ENCODE measurements at places on chromosomes 4 and X.

- no peak for DNase-seq
Measured at GRCh38 chr4:6085691-6086628, 67.7 kb upstream of the C4orf50 start.

DNA sequence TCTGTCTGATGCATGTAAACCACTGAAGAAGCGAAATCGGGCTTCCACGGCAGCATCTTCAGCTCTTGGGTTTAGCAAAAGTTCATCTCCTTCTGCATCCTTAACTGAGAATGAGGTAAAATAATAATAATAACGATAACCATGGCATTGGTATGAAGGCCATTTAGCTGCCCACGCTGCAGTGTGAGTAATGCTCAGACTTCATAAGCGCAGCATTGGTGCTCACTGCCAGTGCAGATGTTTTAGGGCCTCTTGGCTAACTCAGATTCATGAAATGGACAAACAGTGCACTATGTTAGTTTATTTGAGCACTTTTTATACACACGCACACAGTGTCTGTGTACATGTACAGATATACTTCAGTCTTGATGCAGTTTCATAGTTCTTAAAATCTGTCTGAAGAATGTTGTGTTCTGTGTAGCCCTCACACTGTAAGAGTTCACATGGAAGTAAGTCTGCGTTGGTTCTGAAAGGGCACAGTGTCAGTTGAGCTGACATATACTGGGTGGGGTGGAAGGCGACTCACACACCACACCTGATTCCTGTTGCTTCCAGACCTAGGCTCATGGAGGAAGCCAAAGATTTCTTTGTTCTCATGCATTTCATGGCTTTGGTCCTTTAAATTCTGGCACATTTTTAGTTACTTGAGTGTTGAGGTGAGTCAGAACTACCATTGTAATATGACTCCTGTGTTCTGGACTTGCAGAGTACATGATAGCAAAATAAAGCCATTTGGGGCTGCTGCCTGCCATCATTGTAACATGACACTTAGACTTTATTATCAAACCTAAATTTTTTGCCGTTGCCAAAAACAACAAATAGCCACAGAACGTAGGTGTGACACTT, 68.7 kb downstream of the NSD2 start:
- DNase-seq = no peak

DNA sequence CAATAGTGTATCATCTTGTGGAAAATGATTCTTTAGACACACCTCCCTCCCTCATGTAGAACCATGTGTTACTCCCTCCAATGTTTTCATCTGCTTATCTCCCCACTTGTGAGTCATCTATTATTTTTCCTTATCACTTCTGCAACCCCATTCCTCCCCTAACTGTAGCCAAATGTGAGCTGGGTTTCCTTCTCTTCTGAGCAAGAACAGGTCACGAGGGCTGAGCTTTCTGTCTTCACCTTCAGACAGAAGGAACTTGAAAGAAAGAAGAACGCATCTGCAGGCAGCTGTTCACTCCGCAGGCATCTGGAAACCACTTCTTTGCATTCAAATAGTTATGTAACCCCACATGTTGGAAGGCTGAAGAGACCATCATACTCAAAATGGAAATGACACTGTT, 1.8 kb downstream of the PPP1R2C start:
- no peak for DNase-seq

DNA sequence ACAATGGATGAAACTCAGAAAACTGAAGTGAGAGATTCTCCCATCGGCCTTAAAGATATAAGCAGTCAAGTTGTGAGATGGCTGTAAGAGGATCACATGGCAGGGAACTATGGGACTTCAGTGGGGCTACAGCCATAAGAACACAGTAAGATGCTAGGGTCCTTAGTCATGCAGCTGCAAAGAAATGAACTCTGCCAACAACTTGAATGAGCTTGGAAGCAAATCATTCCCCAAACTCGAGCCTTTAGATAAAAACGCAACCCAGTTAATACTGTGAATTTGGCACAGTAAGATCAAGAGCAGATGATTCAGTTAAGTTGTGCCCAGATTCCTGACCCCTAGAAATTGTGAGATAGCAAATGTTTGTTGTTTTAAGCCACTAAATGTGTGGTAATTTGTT, 117.3 kb downstream of the FAM13A start:
- DNase-seq = no peak

- DNase-seq = no peak
Measured at GRCh38 chrX:91080822-91081221, 353.8 kb upstream of the PABPC5 start.

GRCh38 chr4:20065952-20066351, 185.8 kb upstream of the SLIT2 start:
- DNase-seq = no peak

- no peak for DNase-seq
Measured at GRCh38 chr4:30833206-30833605, 113.0 kb downstream of the PCDH7 start.

DNA sequence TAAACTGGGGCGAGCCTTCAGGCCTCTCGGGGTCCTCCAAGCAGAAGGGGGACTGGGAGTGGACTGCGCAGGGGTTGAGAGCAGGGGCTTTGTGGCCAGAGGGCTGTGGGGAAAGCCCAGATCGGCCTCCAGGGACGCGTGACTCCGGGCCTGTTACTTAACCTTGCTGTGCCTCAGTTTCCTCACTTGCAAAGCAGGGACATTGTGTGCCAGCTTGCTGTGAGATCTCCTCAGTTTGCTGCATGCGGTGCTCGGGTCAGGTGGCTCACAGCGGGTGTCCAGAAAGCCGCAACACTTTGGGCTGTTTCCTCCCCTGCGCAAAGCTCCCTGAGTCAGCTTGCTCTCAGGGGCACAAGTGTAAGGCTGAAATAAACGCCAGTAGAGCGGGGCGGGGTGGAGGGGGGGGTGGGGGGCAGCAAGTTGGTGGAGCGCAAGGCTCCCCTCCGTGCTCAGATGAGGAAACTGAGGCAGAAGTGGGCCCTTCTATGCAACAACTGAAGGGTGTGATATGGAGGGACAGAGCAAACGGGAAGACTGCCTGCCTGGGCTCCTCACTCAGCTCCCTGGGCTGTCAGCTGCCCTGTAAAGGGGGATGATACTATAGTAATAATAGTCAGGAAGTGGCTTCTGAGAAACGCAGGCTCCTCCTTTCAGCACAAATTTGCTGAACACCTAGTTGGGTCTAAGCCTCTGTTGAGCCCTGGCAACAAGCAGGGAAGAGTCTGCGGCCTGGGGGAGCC, 101.0 kb downstream of the HMX1 start:
- no peak for DNase-seq

- no peak for DNase-seq
Measured at GRCh38 chr4:6055030-6055429, 36.8 kb upstream of the C4orf50 start.

- DNase-seq = no peak
Measured at GRCh38 chr4:94744850-94745249, 12.9 kb upstream of the BMPR1B start.

DNA sequence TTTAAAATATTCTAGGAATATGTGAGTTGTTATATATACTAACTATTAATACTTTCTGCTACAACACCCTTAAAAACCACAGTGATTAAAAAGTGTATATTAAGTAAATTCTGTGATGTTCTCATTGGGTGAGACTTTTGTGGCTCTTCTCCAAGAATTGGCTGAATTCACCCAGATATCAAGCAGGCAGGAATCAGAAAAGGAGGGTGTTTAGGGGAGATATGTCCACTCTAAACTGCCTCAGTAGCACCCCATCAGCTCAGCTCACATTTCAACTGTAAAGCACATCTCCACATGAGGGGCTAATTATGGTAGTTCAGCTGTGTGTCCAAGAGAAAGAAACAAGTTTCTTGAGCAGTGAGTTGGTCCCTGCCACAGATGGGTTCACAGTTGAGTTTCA, 165.0 kb downstream of the GALNTL6 start:
- DNase-seq = no peak

GRCh38 chrX:78747489-78747888, at the start of gene LPAR4:
TSS of gene LPAR4 (plus strand) at chrX:78747720. CDS start at chrX:78754870, 7,150 bp downstream.
- no peak for DNase-seq

GRCh38 chr4:111126340-111126739, 503.5 kb upstream of the PITX2 start:
- DNase-seq = no peak

DNA sequence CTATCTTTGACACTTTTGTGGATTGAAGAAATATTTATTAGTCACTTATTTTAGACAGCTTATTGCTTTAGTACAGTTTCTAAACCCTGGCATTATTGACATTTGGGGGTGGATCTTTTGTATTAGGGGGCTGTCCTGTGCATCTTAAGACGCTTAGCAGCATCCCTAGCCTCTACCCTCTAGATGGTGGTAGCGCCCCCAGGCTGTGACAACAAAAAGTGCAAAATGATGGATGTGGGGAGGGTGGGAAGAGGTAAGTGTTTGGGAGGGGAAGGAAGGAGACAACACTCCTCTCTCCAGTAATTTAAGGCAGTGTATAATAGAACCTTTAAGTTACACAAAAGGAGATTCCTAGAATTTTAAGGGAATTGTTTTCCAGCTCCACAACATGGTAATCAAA, 1210.6 kb downstream of the C4orf33 start:
- no peak for DNase-seq

- DNase-seq = no peak
Measured at GRCh38 chr4:7186516-7187167, 5.7 kb upstream of the SORCS2 start.

- no peak for DNase-seq
Measured at GRCh38 chr4:1251773-1252066, 2.8 kb upstream of the CTBP1 start.

GRCh38 chr4:187586892-187587291, 408.7 kb upstream of the ZFP42 start:
- DNase-seq = no peak

- no peak for DNase-seq
Measured at GRCh38 chr4:92100975-92101374, 202.8 kb upstream of the GRID2 start.

DNA sequence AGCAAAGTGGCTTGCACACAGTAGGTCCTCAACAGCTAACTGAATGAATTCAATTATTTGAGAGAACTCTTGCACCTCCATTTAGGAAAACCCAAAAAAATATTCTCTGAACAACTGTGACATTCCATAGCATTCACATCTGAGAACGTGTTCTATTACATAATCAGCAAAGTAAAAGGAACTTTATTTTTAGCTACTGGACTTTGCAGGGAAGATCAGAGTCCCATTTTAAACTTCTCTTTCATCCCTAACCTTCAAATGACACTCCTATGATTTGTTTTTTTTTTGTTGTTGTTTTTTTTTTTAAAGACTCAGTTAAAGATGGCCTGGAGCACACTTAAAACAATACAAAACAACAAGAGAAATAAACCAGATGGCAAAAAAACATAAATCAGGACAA, 30.9 kb downstream of the RAI2 start:
- DNase-seq = no peak

DNA sequence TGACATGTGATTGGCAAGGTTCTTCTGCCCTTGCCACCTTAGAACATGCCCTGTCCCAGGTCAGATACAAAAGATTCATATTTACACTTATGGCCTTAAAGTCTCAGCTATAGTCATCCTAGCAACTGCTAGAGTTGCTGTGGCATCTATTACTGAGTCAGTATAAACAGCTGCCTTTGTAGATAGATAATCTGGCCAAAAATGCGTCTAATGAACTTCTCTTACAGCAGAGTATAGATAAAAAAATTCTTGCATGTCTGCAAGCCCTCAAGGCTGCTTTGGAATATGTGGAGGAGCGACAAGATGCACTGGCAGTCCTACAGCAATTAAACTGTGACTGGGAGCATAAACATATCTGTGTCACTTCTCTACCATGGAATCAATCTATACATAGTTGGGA, 1209.7 kb upstream of the PABPC4L start:
- DNase-seq = no peak

- no peak for DNase-seq
Measured at GRCh38 chr4:26255989-26256388, 64.8 kb upstream of the RBPJ start.

- DNase-seq = no peak
Measured at GRCh38 chrX:126509923-126510322, 42.7 kb downstream of the DCAF12L1 start.

- no peak for DNase-seq
Measured at GRCh38 chr4:103136671-103137445, 37.2 kb upstream of the BDH2 start.

- DNase-seq = peak; percentile 8
Measured at GRCh38 chr4:78956975-78957374, 17.7 kb upstream of the PAQR3 start.

DNA sequence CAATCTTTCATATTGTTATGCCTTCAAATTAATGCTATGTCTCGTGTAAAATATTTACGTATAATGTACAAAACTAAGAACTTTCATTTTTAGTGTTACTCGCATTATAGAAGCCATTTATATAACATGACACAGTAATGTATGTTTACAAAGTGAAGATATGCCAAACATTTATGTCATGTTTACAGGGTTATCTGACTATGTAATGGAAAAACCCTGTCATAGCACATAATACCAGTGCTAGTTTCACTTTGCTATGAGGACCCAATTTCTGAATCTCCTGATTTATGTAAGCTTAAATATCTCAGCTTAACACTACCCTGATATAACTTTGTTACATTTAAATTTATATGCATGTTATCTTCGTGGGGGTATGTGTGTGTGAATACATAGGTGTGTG, 233.1 kb downstream of the FAT4 start:
- no peak for DNase-seq

DNA sequence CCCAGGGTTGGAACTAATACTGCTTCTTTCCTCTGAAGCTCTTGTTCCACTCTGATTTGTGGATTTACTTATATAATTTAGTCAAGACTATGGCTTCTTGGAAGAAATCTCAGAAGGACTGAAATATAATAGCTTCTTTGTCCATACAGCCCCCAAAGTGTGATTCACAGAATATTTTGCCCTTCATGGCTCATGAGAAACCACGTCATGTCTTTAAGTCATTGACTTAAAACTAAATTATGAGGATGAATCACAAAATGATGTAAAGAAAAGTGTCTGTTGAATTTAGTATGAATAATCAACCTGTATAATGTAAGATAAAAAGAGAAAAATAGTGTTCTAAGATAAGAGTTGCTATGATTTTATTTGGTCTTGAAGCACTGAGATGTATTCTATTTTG, 43.3 kb upstream of the AGA start:
- no peak for DNase-seq

GRCh38 chr4:138014590-138015288, 227.4 kb downstream of the SLC7A11 start:
- DNase-seq = no peak

GRCh38 chr4:154738426-154738825, 5.4 kb upstream of the LRAT start:
- DNase-seq = no peak

DNA sequence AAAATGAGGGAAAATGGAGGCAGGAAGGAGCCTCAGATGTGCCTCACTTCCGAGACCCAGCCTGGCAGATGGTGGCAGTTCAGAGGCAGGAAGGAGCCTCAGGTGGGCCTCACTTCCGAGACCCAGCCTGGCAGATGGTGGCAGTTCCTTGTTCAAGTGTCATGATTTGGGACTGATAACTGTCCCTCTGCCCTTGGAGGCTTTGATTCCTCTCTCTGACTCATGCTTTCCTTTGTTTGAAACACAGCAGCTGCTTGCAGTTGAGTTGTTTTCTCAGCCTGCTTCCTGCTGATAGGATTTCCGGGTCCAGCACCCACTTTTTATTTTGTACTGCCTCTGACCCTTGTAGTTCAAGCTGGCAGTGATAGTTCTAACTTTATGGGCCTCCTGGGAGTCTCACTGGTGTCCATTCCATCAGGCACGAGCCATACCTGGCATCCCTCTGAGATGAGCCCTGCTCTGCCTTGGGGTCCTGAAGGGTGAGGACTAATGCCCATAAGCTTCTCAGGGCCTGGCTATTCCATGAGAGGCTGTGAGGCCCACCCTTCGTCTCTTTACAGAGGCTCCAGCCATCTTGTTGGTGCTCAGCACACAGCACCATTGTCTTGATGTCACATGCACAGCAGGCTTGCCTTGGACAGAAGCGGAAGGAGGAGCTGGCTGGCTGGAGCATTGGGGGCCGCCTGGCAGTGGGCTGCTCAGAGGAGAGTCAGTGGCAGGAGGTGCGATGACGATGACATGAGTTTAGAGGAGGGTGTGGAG, 13.0 kb downstream of the RGS12 start:
- DNase-seq = no peak

Data from NCI-H526 (cell line).